ENCODE measurements at places on chromosomes 4 and X.

GRCh38 chrX:40300286-40300890, 202.6 kb upstream of the BCOR start:
- peaks cover 4% of the 10 kb centered on the region for H3K4me1 ChIP-seq
- H3K36me3 ChIP-seq = no peaks in the 10 kb centered on the region
- no peak overlapping the region for H3K4me3 ChIP-seq

DNA sequence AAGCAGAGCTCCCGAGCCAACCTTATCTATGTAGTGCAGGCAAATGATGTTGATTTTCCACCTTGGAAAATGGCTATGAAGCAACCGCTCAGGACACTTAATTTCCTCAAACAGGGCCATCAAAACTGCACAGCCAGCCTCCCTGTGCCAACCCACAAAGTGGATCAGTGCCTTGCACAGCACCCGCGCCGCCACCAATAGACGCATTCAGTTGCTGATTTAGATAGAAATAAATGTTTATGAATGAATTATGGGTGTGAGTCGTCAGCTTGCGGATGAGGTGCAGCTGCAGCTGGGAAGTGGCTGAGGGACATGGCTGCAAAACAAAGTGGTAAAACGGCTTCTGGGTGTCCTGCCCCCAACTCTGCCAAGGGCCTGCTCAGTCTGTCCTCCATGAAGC, 47.0 kb downstream of the SOD3 start:
- no peaks in the 10 kb centered on the region for H3K27me3 ChIP-seq
- DNase-seq = no peak
- no peaks in the 10 kb centered on the region for H3K36me3 ChIP-seq

- no peaks in the 10 kb centered on the region for H3K4me1 ChIP-seq
- H3K27me3 ChIP-seq = no peaks in the 10 kb centered on the region
- H3K4me3 ChIP-seq = no peak overlapping the region
- H3K36me3 ChIP-seq = no peaks in the 10 kb centered on the region
Observed at GRCh38 chr4:122739174-122739573, 6.7 kb downstream of the BBS12 start.

DNA sequence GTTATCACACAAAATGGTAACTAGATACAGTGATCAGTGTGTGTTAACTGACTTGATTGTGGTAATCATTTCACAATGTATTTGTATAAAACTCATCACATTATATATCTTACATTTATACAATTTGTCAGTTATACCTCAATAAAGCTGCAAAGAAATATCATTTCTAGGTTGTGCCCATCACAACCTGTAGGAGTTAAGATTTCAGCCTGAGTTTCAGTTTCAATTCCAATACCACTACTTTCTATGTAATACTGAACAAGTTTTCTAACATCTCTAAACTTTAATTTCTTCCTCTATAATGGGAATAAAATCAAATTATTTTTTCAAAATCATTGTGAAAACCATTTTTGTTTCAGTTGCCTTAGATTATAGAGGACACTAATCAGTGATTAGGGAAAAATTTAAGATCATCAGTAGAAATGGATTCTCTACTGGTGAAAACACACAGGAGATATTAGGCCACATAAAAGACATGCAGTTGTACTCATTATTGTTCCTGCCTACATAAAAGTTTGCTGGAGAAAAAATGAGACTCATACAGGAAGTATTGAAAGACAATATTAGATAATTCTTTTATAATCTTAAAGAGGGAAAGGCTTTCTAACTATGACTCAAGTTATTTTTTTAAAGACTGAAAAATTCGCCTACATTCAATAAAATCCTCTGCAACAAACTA, 18.4 kb upstream of the TBC1D1 start:
- DNase-seq = no peak
- no peaks in the 10 kb centered on the region for H3K27me3 ChIP-seq
- H3K36me3 ChIP-seq = no peaks in the 10 kb centered on the region
- H3K4me1 ChIP-seq = no peaks in the 10 kb centered on the region
- no peak overlapping the region for H3K27ac ChIP-seq
- no peak overlapping the region for H3K4me3 ChIP-seq

DNA sequence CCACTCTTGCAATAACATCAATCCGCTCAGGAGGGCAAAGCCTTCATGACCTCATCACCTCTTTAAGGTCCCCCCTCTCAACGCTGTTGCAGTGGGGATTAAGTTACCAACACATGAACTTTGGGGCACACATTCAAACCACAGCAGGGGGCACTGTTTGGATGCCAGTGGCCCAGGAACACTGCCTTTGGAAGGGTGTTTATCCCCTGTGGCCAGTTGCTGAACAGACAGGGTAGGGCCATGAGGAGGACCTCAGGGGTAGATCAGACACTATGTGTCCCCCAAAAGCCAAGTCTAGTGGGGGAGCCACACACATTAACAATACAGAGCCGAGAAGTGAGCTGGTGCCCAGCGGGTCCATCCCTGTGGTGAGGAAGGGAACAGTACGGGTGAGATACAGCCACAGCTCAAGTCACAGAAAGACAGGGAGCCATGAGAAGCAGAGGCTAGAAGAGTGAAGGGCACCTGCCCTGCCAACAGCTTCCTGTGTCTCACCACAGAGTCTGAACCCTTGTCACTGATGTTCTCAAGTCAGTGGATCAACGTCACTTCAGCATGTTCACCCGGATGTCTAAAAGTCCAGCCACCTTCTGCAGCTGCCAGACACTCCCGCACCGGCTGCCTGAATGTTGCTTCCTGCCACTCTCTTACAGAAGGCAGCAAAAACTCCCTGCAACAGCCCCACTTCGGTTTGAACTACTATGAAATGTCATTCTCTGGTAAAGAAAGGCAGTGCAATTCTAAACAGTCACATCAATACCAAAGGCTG, 19.9 kb upstream of the MXD4 start:
- H3K36me3 ChIP-seq = no peaks in the 10 kb centered on the region
- peak overlapping the region; percentile 33 for H3K4me3 ChIP-seq
- H3K27ac ChIP-seq = peak overlapping the region; percentile 81
- DNase-seq = peak; percentile 92
- peaks cover 34% of the 10 kb centered on the region for H3K4me1 ChIP-seq

DNA sequence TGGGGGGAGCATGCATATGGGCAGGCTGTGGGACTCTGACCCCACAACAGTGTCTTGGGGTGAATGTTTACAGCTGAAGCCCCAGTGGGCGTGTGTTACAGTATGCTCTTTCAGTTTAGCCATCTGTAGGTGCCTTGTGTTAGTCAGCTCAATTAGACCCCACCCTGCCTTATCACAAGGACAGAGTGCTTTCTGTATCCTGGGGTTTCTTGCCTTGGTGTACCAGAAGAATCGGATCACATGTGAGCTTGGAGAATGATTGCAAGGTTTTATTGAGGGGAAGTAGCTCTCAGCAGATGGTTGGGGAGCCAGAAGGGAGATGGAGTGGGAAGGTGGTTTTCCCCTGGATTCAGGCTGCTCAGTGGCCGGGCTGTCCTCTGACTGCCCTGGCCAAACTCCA, 27.3 kb downstream of the SH3BGRL start:
- H3K4me3 ChIP-seq = no peak overlapping the region
- H3K27me3 ChIP-seq = no peaks in the 10 kb centered on the region

GRCh38 chr4:126899331-126899801, 733.4 kb upstream of the INTU start:
- H3K4me1 ChIP-seq = no peaks in the 10 kb centered on the region
- H3K27me3 ChIP-seq = no peaks in the 10 kb centered on the region
- H3K27ac ChIP-seq = no peak overlapping the region
- H3K36me3 ChIP-seq = no peaks in the 10 kb centered on the region
- no peak overlapping the region for H3K4me3 ChIP-seq
- no peak for DNase-seq

DNA sequence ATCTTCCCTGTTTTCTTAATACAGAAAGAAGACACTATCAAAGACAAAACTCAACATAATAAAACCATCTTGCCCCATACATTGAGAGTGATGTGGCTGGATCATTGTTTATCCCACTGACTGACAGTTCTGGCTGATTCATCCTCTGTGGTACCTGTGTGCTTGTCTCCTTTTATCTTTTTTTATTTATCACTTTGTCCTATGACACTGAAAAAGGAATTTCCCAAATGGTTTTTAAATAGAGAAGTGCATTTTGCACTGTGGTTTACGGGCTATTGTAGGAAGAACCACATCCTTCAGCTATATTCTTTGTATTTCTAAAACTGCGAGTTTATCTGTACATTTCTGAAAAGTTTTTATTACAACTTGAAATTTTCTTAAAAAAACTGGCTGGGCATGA, 15.0 kb downstream of the TTC29 start:
- no peaks in the 10 kb centered on the region for H3K36me3 ChIP-seq
- H3K27me3 ChIP-seq = no peaks in the 10 kb centered on the region
- no peak for DNase-seq
- H3K4me1 ChIP-seq = no peaks in the 10 kb centered on the region
- H3K4me3 ChIP-seq = no peak overlapping the region
- H3K27ac ChIP-seq = no peak overlapping the region

DNA sequence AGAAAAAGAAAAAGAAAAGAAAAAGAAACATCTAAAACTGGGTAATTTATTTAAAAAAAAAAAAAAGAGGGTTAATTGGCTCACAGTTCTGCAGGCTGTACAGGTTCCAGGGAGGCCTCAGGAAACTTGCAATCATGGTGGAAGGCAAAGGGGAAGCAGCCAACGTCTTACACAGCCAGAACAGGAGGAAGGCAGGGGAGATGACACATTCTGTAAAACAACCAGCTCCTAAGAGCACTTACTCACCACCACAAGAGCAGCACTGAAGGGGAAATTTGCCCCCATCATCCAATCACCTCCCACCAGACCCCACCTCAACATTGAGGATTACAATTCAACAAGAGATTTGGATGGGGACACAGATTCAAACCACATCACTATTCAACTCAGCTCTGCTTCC, 36.8 kb upstream of the TMEM184C start:
- no peak for DNase-seq
- no peak overlapping the region for H3K27ac ChIP-seq
- no peak overlapping the region for H3K4me3 ChIP-seq
- H3K36me3 ChIP-seq = no peaks in the 10 kb centered on the region
- no peaks in the 10 kb centered on the region for H3K4me1 ChIP-seq
- H3K27me3 ChIP-seq = no peaks in the 10 kb centered on the region

GRCh38 chr4:127182687-127183086, 450.1 kb upstream of the INTU start:
- H3K27ac ChIP-seq = no peak overlapping the region
- H3K36me3 ChIP-seq = no peaks in the 10 kb centered on the region
- DNase-seq = no peak
- H3K4me3 ChIP-seq = no peak overlapping the region
